ENCODE measurements at places on chromosomes 4 and X. TPM values are rescaled to one million over a fixed set of nuclear protein-coding genes. Genes with fewer than 3 reads are reported as not detected.

Gene SEL1L3
- 13.3 TPM for total RNA-seq

- peaks cover 3% of the 10 kb centered on the region for H3K4me1 ChIP-seq
- DNase-seq = no peak
- no peaks in the 10 kb centered on the region for H3K27me3 ChIP-seq
- no peaks in the 10 kb centered on the region for H3K36me3 ChIP-seq
- no peak overlapping the region for H3K27ac ChIP-seq
- H3K4me3 ChIP-seq = no peak overlapping the region
Measured at GRCh38 chrX:34381241-34381640, 249.1 kb upstream of the FAM47A start.

- DNase-seq = no peak
- peaks cover 57% of the 10 kb centered on the region for H3K36me3 ChIP-seq
- no peak overlapping the region for H3K4me3 ChIP-seq
- no peaks in the 10 kb centered on the region for H3K27me3 ChIP-seq
- no peaks in the 10 kb centered on the region for H3K4me1 ChIP-seq
Measured at GRCh38 chr4:83413676-83414075, 41.9 kb downstream of the HELQ start.

DNA sequence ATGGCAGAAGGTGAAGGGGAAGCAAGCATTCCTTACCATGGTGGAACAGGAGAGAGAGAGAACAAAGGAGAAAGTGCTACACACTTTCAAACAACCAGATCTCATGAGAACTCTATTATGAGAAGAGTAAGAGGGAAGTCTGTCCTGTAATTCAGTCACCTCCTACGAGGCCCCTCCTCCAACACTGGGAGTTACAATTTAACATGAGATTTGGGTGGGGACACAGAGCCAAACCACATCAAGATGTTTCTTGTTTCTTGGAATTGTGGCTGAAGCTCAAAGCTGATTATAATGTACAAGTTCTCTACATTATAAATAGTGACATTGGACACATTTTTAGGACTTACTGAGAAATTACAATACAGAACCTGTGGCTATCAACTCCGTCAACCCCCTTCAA lies 29.5 kb upstream of the TAPT1 start:
- no peak for DNase-seq
- no peaks in the 10 kb centered on the region for H3K27me3 ChIP-seq
- no peak overlapping the region for H3K4me3 ChIP-seq
- no peaks in the 10 kb centered on the region for H3K36me3 ChIP-seq
- no peaks in the 10 kb centered on the region for H3K4me1 ChIP-seq

GRCh38 chr4:41375561-41375960 lies 118.8 kb downstream of the UCHL1 start:
- no peaks in the 10 kb centered on the region for H3K36me3 ChIP-seq
- H3K27ac ChIP-seq = peak overlapping the region; percentile 48
- H3K27me3 ChIP-seq = no peaks in the 10 kb centered on the region

Measured in ascending aorta (tissue), 2 donors.